Left ventricle myocardium superior (tissue), 1 donor: ENCODE measurements at places on chromosomes 7 and 10. TPM values are rescaled to one million over a fixed set of nuclear protein-coding genes. Genes with fewer than 3 reads are reported as not detected.

- DNase-seq, result peak; percentile 55
These were observed 1.0 kb downstream of the SEPHS1 start for GRCh38 chr10:13347043-13347499.

IL15RA gene
- total RNA-seq, result 7.0 TPM

CLIP2 gene
- 6.9 TPM for total RNA-seq

SLC39A12 gene
- total RNA-seq, result not detected

DNA sequence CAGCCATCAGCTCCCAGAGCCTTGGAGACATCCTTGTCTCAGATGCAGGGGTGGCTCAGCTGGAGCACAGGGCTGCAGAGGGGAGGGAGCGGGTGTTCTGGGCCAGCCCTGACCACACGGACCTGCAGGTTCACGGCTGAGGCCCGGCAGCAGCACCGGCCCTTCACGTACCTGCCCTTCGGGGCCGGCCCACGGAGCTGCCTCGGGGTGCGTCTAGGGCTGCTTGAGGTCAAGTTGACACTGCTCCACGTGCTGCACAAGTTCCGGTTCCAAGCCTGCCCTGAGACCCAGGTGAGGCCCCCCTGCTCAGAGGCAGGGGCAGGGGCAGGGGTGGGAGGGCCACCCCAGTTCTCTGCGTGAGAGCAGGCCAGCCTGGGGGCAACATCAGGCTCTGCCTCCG lies 45.2 kb downstream of the PARP12 start:
- no peak for DNase-seq

UMAD1 gene
- total RNA-seq, result 14.4 TPM

GRCh38 chr7:25895792-25896171 lies 256.2 kb upstream of the NFE2L3 start:
- no peak for DNase-seq

RNF32 gene
- total RNA-seq, result not detected

- no peak for DNase-seq
These were observed 41.2 kb upstream of the SLC35G1 start for GRCh38 chr10:93852476-93853095.

DNA sequence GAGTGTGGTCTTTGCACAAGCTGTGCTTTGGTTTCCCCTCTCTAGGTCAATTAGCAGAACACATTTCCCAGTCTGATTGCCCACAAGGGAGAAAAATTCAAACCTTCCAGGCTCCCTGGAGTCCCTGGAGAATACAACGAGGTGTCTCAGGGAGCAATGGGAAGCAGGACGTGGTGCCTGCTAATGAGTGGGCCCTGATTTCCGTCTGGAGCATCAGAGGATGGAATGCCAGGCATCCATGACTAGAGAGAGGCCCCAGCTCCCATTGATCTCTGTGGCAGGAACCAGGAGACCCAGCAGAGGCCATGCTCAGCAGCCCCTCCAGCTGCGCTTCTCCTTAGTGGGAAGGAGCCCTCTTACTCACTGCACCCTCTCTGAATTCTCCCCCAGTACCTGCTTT lies 33.2 kb upstream of the TLX1 start:
- no peak for DNase-seq

DNA sequence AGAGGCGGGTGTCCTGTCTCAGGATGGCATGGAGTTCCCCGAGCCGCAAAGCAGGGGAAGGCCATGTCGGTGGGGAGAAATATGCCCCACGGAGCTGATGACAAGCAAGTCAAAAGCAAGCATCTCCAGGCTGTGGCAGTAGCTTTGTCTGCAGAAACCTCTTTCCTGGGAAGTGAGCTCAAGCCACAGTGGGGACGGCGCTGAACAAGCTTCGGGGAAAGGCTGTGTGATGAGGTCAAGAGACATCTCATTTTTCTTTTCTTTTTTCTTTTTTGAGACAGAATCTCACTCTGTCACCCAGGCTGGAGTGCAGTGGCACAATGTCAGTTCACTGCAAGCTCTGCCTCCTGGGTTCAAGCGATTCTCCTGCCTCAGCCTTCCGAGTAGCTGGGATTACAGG lies 62.6 kb downstream of the ELFN1 start:
- peak; percentile 2 for DNase-seq

DNA sequence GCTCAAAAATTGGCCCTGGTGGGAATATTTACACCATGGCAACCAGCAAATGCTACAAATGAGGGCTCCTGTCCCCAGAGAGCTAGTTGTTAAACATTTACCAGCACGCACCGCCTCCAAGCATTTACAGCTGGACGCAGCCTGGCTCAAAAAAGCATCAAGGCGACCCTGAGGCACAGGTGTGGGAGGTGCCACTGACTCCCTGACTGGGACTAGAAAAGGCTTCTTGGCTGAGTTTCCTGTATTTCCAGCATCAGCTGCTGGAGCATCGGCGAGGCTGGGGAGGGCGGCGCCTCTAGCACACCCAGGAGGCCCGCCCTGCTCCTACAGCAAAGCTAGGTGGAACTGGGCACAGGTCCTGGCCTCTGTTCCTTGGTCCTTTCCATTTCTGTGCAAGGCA lies 43.5 kb upstream of the ZRANB1 start:
- DNase-seq, result no peak
